ENCODE measurements at places on chromosomes 1 and 21.
A peak's percentile ranks its signal among the peaks of the same experiment; 100 is the strongest.

- DNase-seq: no peak
Observed at GRCh38 chr1:48251821-48252220, 29.3 kb downstream of the SLC5A9 start.

GRCh38 chr1:40848530-40849189 is 13.5 kb downstream of the CITED4 start:
- DNase-seq: no peak

DNA sequence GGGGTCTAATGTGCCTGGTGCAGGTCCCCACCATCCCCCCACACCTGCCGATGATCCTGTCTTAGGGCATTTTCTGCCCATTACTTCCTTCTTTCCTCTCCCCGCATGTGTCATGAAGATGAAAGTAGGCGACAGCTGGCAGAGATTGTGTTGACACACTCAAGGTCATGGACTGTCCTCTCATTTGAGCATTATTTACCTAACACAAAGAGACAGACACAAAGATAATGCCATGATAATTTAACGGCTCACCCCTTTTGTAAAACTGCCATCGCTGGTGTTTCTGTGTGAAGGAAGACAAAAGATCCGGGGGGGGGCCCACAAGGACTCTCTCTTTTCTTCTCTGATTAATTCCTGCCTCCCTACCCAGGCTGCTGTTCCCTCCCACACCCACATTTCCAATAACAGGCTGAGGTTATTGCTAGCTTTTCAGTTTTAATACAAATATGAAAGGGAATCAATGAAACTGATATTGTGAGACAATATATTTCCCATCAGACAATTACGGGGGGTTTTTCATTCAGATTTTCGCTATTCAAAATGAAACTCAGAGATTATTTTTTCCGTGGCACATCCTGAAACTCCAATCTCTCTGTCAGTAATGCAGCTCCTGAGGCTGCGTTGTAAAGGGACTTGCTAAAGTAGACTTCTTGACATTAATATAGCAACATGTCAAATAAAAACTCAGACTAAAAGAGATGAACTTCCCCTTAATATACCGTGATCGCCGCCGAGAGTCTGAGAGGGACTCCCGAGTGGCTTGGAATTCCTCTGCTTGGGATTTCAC is 561.1 kb downstream of the NPHP4 start:
- no peak for DNase-seq

DNA sequence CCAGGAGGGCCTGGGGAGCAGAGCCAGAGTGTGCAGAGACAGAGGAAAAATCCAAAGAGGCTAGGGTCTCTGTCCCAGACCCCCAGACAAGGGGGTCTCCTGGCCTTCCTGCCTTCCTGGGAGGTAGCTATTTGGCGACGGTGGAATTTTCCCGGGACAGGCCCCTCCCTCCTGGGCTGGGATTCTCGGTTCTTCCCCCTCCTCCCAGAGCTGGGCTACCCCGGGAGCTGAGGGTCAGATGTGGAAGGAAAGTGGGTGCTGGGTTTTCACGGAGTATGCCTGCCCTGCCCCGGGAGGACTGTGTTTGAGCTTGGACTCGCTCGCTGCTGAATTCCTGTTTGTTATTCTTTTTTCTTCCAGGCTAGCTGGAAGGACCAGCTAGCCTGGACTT is 759 bp downstream of the AMPD2 start:
- no peak for DNase-seq

GRCh38 chr1:65189576-65190115 is 41.6 kb downstream of the AK4 start:
- DNase-seq: no peak

GRCh38 chr1:196308176-196308575 is 300.1 kb downstream of the KCNT2 start:
- no peak for DNase-seq

DNA sequence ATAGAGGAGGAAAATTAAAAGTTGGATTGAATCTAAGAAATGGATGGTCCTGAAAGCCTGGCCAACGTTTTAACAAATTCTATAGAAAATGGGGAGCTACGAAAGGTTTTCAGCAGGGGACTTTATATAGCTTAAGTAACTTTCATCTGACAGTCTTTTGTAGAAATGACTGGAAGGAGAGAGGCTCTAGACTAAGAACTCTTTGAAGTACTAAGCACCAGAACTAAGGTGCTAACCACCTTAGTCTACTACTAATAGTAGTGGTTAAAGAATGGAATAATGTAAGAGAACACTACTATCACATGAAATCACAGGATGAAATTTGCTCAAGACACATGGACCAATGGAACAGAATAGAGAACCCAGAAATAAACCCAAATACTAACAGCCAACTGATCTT is 126.1 kb downstream of the DENND1B start:
- no peak for DNase-seq

- no peak for DNase-seq
Observed at GRCh38 chr1:46687093-46687659, 15.5 kb downstream of the TEX38 start.

GRCh38 chr1:218388591-218388990 is 43.5 kb downstream of the TGFB2 start:
- no peak for DNase-seq

GRCh38 chr1:28197682-28198415 is 21.4 kb upstream of the PTAFR start:
- no peak for DNase-seq

DNA sequence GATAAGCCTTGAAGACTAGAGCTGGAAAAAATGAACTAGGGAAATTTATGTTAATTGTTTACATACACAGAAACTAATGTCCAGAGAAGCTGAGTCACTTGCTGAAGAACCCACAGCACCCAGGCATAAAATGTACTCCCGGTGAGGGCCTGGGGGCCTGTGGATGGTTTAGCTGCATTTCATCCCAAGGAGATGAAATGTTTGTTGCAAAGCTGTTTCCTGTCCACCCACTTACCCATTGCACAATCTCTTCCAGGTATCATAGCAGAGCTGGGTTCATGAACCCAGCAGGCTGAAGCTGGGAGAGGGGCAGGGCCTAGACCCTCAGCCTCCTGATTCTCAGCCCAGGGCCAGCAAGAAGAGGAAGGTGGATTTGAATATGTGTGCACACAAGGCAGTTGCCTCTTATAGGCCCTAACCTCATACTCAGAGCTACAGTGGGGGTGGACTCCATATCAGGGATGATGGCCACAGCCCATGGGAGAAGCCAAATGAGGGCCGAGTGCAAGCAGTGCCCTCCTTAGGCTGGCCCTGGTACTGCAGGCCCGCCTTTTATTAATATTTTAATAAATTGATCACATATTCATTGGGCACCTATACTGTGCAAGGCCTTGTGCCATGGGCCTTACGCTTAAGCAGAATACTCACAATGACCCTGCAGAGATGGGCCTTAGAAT is 110.8 kb downstream of the LACTBL1 start:
- no peak for DNase-seq

DNA sequence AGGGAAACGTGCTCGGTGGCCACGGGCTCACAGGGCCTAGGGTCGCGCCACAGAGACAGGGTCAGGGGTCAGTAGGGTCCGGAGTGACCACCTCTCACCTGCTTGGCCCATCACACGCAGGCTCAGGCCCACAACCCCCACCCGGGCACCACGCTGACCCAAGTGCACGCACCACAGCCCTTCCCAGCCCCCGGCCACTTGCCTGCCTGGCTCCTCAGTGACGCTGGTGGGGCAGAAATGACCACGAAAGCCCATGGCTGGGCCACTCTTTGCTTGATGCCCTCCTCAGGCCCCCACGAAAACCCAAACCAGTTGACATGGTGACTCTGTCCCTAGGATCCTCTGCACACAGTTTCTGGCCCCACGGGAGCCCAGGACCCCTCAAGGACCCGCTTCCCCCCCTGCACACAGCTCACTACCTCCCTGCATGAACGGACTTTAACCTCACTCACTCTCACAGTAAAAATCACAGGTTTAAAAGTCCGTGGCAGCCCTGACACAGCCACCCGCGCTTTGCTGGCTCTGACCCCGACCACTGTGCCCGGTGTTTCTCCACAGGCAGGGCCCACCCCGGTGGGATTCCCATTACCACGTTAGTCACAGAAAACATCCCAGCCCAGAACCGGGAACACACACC is 20.7 kb downstream of the NADK start:
- DNase-seq: no peak

- DNase-seq: no peak
Observed at GRCh38 chr1:184622136-184622823, 132.4 kb downstream of the EDEM3 start.

DNA sequence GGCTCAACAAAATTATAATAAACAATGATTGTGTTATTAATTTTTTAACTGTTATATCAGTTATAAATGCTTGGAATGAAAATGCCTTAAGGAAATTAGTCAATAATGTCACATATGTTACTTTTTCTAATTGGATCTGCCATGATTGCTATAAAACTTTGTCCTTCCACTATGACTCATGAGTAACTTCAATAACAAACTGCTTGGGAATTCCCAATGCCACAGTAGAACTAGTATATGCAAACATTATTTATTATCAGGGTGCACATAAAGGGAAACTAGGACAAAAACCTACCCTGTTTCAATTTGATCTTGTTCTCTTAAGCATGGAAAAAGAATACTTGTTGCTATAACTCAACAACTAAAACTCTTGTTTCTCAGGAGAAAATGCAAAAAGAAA is 59.1 kb upstream of the PDC start:
- DNase-seq: no peak

DNA sequence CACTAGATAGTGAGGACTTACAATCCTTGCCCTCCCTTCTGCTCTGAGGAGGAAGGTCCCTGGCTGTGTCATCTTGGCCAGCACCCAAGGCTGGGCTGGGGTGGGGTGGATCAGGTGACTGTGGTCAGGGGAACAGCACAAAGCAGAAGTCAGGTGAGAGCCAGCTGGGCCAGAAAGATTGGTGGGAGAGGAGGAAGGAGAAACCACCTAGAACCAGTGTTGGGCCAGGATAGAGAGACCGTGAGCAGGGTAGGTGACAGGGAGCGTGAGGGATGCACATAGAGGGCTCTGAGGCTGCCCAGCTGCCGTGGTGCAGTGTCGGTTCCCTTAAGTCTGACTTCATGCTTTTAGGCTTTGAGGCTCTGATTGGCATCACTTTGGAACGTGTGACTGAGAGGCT is 22.7 kb downstream of the NCF2 start:
- DNase-seq: no peak

GRCh38 chr21:42156690-42157605 is 62.0 kb upstream of the ABCG1 start:
- no peak for DNase-seq

DNA sequence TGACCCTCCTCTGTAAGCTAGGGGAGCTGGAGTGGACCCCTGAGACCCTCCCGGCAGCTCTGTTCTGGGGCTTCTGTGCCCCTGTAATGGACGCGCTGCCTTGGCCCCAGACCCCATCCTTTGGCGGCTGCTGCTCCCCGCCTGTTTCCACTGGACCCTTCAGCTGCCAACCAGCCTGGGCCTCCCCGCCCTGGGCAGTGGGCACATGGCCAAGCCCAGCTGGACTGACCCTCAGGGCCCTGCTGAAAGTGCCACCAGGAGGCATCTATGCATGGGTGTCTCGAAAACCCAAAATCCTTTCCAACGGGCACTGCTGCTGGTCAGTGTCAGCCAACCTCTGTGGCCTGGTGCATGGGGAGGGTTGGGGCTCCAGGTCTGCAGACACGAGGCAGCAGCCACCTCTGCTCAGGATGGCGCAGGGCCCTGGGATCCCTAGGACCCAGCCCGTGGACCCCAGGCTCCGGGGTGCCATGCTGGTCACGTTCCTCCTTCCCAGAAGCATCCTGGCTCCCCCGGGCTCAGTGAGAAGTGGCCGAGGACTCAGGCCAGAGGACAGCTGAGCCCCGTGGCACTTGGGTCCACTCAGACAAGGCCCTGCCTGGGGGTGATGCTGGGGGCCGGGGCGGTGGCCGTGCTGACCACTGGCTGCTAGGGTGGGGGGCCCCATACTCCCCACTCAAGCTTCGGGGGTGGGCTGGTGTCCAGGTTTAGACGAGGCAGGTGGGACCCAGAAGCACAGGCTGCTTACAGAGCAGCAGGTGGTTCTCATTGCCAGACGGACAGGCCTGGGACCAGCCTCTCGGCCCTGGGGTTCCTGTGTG is 46.9 kb downstream of the SLX9 start:
- DNase-seq: no peak

DNA sequence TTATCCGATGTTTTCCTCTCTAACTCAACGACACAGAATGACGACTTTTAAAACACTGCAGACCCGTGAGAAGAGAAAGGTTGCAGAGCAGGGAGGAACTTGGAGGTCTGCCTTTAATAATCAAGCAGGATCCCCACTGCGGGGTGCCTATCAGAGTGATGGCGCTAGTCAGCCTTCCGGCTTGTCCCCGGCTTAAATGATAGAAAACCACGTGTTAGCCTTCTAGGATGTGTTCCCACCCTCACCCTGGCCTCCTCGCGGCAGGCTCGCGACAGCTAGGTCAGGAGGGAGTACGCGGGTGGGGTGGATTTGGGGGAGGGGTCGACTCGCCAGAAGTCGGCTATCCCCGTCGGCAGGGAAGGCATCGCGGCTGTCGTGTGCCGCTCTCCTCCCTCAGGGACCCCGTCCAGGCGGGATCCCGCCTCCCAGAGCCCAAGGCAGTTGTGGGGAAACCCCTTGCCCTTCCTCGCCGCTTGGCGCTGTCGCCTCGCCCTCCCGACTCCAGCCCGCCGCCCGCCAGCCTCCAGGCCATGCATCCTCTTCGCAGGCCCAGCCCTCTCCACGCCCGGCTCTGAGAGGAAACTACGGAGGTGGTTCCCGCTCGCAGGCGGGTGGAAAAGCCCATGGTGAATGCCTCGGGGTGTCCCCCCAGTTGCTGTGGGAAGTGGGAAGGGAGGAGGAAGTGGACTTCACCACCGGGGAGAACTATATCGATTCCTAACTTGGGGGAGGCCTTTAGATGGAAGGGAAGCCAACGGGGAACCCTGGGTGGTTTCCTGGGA is 1.1 kb upstream of the SMG7 start:
- DNase-seq: peak; percentile 41

DNA sequence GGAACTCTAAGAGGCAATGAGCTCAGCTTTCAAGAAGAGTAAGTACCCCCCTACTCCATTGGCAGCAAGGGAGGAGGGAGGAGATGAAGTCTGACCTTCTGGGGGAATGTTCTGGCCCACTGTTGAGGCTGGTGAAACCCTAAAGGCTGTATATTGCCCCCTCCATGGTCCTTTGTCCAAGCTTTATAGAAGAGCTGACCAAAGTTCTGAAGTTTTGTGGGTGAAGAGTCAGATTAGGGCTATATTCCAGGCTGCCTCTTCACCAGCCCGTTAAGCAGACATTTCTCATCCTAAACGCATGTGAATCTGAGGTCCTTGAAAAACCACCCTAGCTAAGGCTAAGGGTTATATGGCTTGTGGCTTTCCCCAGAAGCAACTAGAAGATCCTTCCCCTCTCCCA is 1.4 kb downstream of the C1orf94 start:
- DNase-seq: no peak

DNA sequence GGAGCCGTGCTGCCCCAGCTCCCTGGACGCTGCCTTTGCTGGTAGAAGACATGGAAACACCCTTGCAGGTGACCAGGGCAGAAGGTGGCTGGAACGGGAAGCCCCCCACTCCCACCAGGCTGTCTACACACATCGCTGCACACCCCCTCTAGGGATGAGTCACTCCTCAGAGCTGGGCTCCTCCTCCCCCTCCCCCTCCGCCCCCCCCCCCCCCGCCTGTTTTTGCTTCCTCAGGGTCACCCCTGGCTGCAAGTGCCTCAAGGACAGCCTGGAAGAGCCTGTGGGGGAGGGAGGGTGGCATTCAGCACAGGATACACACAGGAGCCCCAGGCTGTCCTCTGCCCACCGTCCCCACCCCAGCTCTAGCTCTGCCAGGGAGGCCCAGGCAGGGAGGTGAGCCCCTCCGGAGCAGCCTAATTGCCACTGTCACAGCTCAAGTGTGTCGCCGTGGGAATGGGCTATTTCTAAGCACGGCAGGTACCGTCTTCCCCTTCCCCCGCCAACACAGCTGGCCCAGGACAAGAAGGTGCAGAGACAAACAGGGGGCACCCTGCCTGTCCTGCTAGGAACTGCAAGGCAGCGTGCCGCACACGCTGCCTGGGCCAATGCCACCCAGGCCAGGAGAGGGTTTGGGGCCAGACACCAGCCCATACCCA is 2.5 kb downstream of the FNDC10 start:
- DNase-seq: no peak
